ENCODE measurements at places on chromosomes 2 and 18. TPM values are rescaled to one million over a fixed set of nuclear protein-coding genes. Genes with fewer than 3 reads are reported as not detected.

Gene FAM110C
- 3.3 TPM for total RNA-seq

DNA sequence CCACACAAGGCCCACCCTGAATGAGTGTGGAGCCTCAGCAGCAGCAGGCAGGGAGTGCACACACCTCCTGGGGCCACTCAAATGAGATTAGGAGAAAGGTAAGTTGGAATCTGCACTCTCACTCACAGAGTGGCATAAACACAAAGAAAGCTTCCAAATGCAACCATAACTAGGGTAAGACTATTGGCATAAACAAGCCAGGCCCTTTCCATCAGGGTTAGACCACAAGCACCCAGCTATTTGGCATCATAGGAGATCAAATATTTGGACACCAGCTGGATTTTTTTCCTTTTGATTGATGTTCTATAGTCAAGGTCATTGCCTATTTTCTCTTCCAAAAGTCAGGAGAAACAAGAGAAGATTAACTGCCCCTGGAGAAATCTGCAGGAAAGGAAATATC lies 471.5 kb downstream of the TXNL1 start:
- no peaks in the 10 kb centered on the region for H3K27me3 ChIP-seq
- no peak overlapping the region for H3K27ac ChIP-seq
- no peak overlapping the region for H3K4me3 ChIP-seq
- H3K36me3 ChIP-seq, result no peaks in the 10 kb centered on the region

GRCh38 chr2:34093790-34094189 lies 494.7 kb upstream of the FAM98A start:
- no peaks in the 10 kb centered on the region for H3K4me1 ChIP-seq
- H3K27me3 ChIP-seq, result no peaks in the 10 kb centered on the region
- no peak overlapping the region for H3K4me3 ChIP-seq
- DNase-seq, result no peak
- no peaks in the 10 kb centered on the region for H3K36me3 ChIP-seq
- no peak overlapping the region for H3K27ac ChIP-seq

Gene STARD6
- not detected for total RNA-seq

Gene EN1
- not detected for total RNA-seq

- H3K36me3 ChIP-seq, result no peaks in the 10 kb centered on the region
- peaks cover 1% of the 10 kb centered on the region for H3K4me1 ChIP-seq
- H3K27ac ChIP-seq, result no peak overlapping the region
- no peaks in the 10 kb centered on the region for H3K27me3 ChIP-seq
- H3K4me3 ChIP-seq, result no peak overlapping the region
Measured at GRCh38 chr2:100052650-100053049, 89.7 kb downstream of the AFF3 start.

Gene REG3A
- total RNA-seq, result not detected

Measured in left ventricle myocardium inferior (tissue), 1 donor.